ENCODE measurements at places on chromosomes 2 and 18.

DNA sequence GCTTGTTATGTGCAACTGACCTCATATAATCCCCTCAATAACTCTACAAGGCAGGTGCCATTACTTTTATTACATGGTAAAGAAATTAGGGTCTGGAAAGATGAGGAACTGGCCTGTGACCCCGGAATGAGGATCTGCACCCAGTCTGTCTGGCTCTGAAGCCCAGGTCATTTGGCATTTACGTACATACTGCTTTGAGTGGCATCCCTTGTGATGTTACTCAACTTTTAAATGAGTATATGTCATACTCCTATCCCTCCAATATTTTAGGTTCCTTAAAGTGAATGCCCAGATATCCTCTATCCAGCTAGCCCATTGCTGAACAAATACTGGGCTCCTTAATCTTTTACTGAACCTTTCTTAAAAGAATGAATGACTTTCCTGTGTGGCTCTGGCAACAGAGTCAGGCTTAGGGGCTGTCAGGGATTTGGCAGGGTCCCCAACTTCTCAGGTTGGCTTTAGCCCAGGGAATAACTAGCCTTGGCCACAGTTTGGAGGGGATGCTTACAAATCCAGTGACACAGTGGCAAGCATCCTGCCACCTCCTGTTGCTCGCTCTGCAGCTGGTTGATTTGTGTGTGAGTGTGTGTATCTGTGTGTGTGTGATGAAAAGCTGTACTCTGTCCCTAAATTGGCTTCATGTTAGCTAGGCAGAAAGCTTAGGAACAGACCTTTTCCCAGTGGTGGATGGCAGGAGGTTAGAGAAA, 3.4 kb upstream of the CXCR4 start:
- no peak for DNase-seq

DNA sequence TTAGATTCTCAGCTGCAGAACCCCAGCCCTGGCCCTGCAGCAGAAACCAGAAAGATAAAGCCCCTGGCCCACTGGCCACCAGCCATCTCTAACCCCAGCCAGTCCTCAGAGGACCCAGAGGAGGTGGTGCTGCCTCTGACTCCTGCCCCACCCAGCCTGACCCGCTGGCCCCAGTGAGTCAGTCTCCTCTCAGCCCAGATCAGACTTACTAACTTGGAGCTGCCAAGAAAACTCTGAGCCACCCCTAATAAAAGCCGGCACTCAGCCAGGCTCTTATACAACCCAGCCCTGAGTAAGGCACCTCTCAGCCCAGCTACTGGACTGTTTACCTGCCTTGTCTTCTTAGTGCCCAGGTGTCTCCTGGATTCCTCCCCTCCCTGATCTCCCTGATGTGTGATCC, 2.0 kb downstream of the SLC14A2 start:
- DNase-seq = no peak

GRCh38 chr2:24544456-24545115, 53.5 kb downstream of the NCOA1 start:
- DNase-seq = no peak

DNA sequence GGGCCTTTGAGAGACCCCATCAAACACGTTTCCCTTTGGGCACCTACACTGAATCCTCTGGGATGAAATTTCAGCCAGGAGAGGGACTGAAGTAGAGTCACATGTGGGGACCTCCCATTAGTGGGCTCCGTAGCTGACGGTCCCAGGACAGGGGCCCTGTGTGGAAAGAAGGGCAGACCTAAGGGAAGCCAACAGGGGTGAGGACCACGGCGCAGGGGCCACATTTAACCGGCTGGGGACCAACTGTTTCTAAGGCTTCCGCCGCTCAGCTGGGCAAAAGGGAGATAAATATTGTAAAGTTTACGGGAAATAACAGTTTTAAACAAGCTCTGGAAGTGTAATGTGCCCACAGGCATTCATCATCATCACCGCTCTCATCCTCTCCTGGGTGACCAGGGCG, 42.7 kb downstream of the RRM2 start:
- DNase-seq = no peak

DNA sequence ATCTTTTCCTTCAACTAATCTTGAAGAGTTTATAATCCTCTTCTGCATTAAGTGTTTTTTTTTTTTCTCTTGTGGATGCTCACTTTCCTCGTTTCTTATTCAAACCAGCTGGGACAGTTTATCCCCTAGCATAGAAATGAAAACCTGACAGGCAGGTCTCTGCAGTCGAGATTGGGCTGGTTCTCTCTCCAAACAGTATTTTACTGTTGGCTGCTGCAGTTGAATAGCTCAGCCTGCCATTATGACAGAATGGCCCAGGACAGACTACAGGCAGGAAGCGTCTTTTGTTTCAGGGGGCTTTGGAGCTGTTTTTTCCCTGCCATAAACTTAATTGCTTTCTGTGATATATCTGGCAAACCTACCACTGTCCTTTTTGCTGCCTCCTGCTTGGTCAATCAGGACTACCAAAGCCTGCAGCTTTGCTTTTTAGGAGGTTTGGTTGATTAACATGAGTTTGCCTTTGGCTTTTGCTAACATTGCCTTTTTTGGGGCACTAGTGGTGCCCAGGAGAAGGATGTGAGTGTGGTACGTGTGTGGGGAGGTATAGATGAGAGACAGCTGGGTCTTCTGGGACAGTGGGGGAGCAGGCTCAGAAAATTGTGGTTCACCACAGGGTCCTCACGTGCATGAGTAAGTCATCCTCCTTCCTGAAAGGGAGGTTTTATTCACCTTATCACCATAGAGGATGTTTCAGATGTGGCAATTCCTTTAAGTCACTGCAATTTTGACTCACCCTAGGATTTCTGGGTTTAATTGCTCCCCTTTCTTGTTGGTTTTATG, 128.7 kb downstream of the LYPD6B start:
- DNase-seq = no peak

DNA sequence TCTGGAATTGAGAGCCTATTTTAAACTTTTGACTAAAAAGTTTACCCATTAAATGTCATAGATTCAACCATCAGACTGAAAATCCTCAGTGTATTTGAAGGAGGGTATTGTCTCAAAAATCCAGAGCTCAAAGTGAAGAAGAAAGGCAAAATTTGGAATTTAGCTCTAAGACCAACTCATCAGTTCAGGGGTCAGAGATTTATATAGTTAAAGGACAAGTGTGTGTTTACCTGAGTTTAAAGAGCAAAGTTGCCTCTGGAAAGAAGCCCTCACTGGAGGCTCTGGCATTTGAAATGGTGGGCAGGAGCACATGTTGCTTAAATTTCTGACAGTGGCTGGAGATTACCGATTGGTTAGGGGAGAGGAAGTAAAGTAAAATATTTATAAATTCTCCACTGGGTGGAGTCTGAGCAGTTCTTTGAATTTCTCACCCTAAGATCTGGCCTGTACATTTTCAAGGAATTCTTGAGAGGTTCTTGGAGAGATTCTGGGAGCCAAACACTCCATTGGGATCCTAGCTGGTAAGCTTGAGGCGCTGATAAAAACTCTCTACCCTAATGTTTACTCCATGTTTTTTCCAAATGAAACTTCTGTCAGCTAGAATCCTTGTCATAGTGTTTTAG, at the start of gene KYNU:
Gene KYNU, plus strand, starts transcription at position 449 of the 623 bp plus-strand sequence. CDS start 7,704 bp downstream, outside the sequence.
- DNase-seq = no peak

DNA sequence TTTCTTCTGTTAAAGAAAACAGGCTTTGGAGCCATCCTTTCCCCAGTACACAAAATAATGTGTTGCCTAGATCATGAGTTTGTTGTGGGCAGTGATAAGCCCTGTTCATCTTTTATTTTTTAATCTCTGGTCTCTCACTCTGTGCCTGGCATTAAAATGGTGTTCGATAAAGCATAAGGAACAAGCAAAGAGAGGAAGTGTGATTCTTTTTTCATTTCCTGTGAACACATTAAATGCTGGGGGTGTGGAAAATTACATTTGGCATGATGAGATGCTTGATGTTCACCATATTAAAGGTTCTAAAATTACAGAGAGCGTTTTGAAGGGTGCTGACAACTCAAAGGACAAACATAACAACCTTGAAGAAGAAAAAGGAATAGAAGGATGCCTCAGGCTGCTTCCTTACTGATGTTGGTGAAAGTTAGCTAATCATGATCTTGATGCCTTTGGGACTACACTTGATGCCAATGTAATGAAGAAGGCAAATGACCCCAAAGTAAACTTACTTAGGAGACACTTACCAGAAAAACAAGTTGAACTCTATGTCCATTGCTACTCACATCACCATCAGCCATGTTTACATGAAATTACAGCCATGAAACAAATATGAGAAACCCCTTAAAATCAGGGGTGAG, 33.0 kb downstream of the TMEFF2 start:
- no peak for DNase-seq

- DNase-seq = no peak
Observed at GRCh38 chr18:50190236-50190635, 4.7 kb downstream of the MYO5B start.

DNA sequence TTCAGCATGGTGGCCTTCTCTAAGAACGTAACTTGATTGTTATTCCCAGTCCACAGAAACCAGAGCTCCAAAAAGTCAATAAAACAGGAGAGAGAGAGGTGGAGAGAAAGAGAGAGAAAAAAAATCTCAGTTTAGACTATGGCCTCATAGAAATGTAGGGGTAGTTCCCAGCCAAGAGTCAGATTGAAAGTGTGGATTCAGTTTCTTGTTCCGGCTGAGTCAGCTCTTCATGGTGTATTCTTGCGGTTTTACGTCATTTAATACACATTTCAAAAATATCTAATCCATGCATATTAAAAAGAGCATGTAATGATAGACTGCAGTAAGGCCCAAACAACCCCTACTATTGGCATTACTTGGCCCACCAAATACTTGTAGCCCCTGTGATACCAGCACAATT, 303.9 kb downstream of the ETAA1 start:
- no peak for DNase-seq

- DNase-seq = no peak
Observed at GRCh38 chr2:16686641-16687040, 21.0 kb upstream of the CYRIA start.

GRCh38 chr2:118059919-118060478, 28.3 kb upstream of the INSIG2 start:
- DNase-seq = no peak

- DNase-seq = no peak
Observed at GRCh38 chr18:61334951-61335683, 1.9 kb downstream of the CDH20 start.

- no peak for DNase-seq
Observed at GRCh38 chr2:173390036-173390435, 35.4 kb downstream of the CDCA7 start.

- no peak for DNase-seq
Observed at GRCh38 chr2:17736989-17737388, 16.6 kb downstream of the SMC6 start.

DNA sequence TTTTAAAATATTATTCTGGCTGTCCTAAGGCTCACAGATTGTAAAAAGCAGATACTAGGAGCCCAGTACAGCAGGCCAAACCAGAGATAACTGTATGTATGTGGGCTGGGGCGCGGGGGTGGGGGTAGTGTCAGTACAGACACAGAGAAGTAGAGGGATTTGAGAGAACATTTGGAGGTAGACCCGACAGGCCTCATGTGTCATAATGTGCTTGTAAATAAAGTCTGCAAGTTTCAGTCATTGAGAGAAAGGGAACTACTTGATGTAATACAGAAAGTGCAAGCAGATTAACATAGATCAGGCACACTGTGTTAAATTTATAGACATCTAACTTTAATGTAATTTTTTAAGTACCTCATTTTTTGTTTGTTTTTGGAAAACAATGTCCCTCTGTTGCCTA, 7.4 kb upstream of the POLI start:
- no peak for DNase-seq

DNA sequence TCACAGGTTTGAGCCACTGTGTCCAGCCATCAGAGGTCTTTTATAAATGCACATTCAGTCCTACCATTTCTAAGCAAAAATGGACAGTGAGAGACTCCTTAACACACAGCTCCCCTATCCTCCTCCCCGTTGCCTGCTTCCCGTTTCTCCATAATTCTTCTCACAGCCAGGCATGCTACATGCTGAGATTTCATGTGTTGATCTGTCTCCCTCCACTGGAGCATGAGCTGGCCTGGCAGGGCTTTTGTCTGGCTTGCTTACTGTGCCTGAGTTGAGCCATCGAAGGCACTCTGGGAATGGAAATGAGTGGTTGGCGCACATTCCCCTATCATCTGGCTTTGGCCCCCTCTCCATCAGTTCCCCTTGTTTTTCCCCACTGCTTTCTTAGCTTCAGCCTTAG, 413.5 kb downstream of the PTPRM start:
- no peak for DNase-seq

- DNase-seq = no peak
Observed at GRCh38 chr18:32358075-32358474, 112.6 kb downstream of the GAREM1 start.

DNA sequence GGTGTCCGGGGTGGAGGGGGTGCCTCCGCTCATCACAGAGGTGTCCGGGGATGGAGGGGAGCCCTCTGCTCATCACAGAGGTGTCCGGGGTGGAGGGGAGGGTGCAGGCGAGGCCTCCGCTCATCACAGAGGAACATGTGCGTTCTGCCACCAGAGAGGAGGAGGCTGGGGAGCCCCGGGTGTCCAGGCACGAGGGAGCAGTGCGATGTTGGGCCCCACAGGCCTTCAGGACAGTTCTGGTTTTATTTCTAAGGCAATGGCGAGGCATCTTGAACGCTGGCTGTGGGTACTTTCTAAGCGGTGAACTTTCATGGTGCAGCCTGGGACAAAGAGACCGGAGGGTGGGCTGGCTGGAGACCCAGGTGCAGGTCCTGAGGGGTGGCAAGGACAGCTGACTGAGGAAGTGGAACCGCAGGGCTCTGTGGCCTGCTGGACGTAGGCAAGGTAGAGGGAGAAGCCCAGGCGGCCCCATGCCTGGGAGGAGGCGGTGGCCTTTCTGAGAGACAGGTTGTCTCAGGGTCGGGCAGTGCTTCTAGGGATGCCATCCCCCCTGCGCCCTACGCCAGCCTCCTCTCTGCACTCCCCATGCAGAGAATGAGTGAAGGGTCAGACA, 196.6 kb upstream of the SALL3 start:
- DNase-seq = no peak

DNA sequence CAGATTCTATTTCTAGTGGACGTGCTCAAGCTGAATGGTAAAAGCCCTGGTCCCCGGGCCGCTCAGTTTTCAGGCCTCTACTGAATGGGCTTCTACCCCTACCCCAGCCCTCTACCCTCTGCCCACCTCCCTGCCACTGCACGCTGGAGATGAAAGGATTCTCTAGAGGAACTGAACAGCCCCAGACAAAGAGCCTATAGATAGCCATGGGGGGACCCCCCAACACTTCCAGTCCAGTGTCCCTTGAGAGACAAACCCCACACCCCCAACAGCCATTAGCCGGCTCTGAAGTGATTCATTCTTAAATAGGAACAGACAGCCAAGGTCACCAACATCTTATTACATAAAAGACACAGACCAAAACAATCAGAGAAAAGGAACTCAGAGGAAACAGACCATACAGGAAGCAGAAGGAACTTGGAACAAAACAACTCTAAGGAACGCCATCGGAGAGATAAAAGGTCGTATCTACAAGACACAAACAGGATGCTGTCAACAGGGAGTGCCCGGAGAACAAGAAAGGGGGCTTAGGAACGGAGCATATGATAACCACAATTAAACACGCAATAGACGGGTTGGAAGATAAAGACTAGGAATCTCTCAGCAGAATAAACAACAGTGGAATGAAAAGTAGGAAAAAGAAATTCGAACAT, 23.5 kb downstream of the TMEM37 start:
- DNase-seq = no peak

GRCh38 chr18:59065684-59066083, 74.0 kb upstream of the SEC11C start:
- DNase-seq = no peak

GRCh38 chr18:57125627-57126026, 21.3 kb upstream of the BOD1L2 start:
- DNase-seq = no peak

- DNase-seq = no peak
Observed at GRCh38 chr2:2708575-2709430, 377.7 kb upstream of the MYT1L start.

Measured in NCI-H1436 treated with DMSO at 0.1 percent for 48 hours (cell line).